ENCODE measurements at places on chromosomes 5 and 9. TPM values are rescaled to one million over a fixed set of nuclear protein-coding genes. Genes with fewer than 3 reads are reported as not detected.
A peak's percentile ranks its signal among the peaks of the same experiment; 100 is the strongest.

The RALGPS1 gene
- 2.0 TPM for polyA plus RNA-seq

DNA sequence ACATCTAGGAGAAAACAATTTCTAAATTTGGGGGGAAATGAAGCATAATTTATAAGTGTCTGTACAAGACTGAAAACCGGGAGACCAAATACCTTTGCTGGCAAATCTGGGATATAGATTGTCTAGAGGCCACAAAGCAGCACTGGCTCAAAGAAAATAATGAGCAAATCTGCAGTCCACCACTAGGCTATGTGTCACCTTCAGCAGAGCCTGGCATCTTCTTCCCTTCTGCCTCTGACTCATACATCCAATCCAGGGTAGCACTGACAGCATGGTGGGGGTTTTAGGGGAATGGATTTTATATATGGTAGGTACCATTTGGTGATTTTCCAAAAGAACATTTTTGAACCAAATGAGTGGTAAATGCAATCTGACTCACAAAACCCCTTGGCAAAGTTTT is 12.8 kb downstream of the FAM81B start:
- peak; percentile 17 for DNase-seq

DNA sequence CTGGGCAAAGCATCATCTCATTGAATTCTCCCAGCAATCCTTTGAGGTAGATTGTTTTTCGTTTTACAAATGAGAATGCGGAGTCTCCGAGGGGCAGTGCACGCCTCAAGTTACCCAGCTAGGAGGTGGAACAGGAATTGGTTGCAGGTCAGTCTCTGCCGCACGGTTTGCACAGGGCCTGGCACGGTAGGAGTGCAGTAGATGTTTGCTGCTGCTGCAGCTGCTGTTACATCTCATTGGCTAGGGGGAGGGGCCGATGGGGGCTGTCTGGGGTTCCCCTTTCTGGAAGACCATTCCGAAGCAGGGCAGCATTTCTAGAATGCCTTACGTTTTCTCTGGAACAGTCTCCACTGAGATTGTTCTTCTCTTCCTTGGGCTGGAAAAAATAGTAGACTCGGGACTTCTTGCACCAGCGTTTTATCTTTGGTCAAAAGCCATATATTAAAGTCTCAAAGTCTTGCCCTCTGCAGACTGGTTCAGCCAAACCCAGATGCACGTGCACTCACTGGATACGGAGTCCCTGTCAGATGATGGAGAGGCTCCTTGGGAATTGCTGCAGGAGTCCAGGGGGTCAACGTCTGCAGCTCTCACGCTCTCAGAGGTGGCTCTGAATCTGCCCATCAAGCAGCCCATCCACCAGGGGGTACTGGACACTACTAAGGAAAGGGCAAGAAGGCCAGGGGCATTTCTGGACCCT is 1.2 kb downstream of the USP20 start:
- no peak for DNase-seq

- peak; percentile 58 for DNase-seq
These were observed 737 bp downstream of the SLC1A3 start for GRCh38 chr5:36607114-36607571.

DNA sequence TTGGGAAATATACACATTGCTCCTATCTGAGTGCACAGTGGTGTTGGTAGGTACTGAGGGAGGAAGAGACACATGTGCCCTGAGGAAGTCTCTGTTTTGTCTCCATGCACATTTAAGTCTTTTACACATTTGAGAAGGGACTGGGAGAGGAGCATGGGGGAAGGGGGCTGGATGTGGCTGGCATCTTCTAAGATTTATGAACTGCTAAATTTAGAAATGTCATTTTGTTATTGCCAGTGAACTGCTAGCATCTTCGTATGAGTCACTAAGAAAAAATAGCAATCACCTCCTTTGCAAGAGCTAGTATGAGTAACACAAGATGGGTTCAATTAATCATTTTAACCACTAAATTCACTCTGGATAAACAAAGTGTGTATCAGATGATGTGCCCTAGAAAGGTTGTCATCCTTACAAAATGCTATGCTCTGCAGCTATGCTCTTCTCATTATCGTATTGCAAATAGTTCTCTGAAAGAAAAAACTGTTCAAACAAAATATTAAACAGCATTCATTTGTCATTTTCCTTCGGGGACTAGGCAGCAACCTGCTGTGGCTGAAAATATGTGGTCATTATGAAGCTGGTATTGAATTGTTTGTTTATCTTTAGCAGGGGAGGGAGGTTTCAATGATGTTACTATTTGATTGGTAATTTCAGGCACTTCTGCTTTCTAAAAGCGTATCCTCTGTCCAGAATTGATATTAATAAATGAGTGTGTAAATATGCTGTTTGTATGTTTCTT is 236.5 kb downstream of the DMRTA1 start:
- DNase-seq: peak; percentile 90

DNA sequence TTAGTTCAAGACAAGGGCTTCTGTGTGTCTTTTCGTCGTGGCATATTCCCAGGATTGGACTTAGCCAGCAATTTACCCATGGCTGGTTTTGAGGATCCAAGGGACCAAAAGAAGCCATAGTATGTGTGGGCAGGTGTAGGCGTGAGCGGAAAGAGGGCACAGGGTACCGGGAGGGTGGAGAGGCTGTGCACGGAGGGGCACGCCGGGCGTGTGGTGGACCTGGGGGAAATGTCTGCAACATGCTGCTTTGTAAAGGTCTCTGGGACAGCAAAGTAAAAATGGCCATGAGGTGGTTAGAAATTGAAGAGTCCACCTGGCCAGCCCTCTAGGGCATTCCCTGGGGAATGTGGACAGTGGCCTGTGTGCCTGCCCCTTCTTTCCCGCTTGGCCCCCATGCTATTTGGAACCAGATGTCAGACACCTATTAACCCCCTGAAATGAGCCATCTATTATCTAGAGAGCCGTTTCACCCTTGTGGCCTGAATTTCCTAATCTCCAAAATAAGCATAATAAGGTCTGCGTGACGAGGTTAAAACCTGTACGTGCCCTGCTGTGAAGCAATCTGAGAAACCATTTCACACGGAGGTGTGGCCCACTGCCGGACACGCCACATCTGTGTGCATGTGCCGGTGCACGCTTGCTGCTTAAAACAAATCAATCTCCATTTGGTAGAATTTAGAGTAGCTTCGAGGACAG is 5.1 kb downstream of the FLT4 start:
- DNase-seq: no peak

- peak; percentile 14 for DNase-seq
These were observed 671.1 kb downstream of the TAF11L14 start for GRCh38 chr5:18305288-18305924.

The GNE gene
- polyA plus RNA-seq: 22.1 TPM

DNA sequence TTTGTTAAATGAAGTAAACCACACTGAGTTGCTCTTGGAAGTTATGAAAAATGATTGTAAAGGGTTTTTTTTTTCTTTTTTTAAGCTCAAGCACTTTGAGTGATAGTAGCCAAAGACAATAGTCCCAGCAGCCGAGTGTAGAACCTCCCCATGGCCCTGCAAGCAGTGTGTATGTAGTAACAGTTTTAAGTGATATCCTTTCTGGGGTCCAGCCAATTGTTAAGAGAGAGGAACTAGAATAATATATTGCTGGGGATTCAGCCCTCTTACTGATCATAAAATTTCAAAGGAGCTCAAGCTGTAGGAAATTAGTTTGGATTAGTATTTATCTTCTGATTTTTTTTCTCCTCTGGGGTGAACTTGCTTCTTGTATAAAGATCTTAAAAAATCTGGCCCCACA is 43.2 kb downstream of the NPR3 start:
- DNase-seq: no peak

GRCh38 chr9:37635808-37636207 is 14.9 kb upstream of the FRMPD1 start:
- DNase-seq: no peak

GRCh38 chr9:135119496-135120064 is 32.1 kb downstream of the OLFM1 start:
- DNase-seq: no peak

The C5orf34 gene
- polyA plus RNA-seq: 2.9 TPM

The ACOT12 gene
- polyA plus RNA-seq: 1.1 TPM

The PHYHD1 gene
- polyA plus RNA-seq: 9.8 TPM

- DNase-seq: peak; percentile 76
These were observed 137.8 kb upstream of the RGMB start for GRCh38 chr5:98635656-98636055.

DNA sequence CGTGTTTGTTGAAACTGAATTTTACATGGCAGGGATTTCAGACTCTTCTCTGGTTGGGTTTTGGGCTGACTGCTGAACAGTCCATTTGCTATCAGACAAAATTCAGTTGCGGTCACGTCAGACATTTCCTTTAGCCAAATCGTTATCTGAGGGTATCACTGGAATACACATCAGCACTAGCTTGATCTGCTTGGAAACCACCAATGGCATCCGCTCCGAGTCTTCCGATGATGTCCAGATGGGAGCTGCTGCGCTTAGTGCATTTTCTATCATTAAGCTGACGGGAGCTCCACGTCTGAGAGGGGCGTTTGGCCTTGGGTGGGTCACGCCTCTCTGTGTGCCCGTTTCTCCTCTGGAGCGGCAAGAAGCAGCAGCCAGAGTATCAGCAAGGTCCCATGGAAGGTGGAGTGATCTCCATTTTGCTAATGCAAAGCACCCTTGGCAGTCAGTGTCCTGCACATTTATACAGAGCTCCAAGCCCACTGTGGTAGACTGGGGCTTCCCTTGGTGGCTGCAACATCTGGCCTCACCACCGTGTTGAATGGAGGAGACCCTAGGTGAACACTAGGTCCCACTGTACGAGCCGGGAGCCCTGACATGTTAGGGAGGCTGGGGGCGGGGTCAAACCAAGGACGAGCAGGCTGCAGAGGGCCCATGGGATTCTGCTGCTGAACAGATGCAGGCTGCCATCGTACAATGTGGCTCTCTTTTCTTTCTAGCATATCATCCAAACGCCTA is 134.6 kb upstream of the PHYKPL start:
- no peak for DNase-seq

GRCh38 chr9:94757158-94757557 is 30.7 kb downstream of the AOPEP start:
- no peak for DNase-seq

DNA sequence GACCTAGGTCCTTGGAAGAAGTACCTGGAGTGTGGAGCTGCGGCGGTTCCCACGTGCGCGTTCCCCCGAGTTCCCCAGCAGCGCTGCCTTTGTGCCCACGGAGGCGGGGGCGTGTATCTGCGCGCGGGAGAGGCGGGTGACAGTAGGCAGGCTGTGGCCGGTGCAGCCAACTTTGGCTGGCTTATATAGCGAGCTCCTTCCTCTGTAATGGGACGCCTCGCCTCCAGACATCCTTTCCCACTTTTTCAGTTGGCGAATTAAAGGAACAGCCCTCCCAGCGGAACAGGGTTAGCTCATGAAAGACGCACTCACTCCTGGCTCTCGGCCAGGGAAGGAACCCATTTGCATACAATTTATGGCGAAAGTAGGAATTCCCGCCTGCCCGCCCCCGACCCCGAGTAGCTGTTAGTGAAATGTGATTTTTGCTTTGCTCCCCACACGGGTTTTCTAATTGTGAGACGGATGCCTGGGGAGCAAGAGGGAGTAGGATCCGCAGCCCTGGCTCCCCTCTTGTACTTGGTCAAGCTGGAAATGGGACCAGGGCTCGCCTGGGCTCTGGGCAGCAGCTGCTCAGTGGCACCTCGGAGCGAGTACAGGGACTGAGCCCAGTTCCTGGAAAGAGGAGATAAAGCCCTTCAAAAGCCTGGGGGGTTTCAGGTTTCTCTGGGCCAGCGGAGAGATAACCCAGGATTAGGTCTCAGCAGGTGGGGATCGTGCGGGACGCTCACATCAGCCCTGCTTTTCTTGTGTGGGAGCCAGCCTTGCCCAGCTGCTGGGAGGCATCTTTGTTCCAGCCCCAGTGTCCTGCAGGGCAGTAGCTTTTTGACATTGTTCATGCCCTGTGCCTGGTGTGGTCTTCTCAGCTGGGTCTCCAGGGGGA is at the start of gene TNC:
Gene TNC, minus strand, starts transcription at position 159 of the 880 bp plus-strand sequence. CDS start 27,139 bp downstream, outside the sequence.
- DNase-seq: peak; percentile 89

The TTF1 gene
- 11.6 TPM for polyA plus RNA-seq

GRCh38 chr5:39164529-39165402 is 54.6 kb downstream of the FYB1 start:
- no peak for DNase-seq

DNA sequence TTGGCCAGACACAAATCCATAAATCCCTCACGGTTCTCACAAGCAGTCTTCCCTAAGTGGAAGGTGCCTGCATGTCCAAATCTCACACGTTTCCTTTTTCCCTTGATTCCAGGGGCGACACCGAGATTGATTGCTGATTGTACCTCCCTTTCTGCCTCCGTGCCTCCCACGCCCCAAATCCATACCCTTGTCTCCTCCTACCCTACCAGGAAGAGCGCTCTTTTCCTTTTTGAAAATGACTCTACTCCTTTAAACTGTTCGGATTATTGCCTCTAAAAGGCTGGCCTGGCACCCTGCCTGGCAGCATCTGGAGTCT is 4.5 kb downstream of the STC2 start:
- no peak for DNase-seq

DNA sequence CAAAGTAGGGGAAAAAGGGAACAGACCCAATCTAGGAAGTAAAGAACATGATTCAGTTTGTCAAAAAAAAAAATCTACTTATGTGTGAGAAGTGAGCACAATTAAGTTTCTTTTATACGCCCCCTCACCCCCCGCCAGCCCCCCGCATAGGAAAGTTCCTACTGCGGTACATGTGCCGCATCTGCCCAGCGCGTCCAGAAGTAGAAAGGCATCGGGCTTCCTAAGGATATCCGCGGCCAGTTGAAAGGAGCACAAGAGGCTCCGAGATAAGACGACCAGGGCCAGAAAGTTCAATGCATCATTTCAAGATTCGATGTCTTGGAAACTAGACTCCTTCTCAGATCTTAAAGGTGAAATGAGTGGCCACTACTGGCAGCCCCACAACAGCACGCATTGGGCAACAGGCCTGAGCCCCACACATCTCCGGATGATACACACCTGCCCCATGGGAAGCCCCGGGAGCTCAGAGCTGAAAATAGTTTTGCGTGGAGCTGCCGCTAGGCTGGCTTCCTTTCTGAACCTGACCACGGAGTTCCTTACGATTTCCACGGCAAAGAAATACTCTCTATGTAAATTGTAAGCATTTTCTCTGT is 203.9 kb downstream of the RAB3C start:
- no peak for DNase-seq

DNA sequence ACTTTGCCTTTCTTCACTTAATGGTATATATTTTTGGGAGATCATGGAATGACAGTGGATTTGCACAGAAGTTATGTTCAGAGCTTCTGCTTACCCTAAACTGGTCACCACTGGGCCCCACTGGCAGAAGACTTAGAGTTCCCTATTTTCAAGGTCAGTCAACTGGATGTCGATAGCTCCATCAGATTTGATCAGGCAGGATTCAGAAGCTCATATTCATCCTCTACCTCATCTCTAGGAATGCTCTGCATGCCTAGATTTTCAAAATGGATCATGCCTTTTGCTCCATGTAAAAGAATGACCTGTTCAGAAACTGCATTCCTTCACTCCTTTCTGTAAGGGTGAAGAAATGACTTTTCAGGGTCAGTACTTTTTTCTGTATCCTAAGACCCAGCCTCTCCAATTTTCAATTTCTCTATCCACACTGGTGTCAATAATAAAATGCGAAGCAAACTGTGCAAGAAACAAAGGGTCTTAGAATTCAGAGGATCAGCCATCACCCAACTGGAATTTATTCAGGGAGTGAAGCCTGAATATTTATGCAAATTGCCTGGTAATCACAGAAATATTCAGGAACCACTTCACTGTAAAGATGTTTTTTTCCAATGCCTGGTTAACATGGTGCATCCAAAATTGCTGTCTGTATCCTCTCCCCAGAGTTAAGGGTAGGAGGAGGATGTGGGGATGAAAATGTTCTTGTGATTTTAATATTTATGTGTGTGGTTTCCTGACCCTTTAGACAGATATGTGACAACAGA is 125.4 kb downstream of the DOCK2 start:
- peak; percentile 28 for DNase-seq

GRCh38 chr5:178247481-178248456 is 15.2 kb upstream of the PHYKPL start:
- DNase-seq: no peak

The SLCO4C1 gene
- 0.01 TPM for polyA plus RNA-seq

Measured in fibroblast of lung (primary cell).